ENCODE measurements at places on chromosomes 16 and 17.
A peak's percentile ranks its signal among the peaks of the same experiment; 100 is the strongest.

- no peak for DNase-seq
These were observed 9.7 kb upstream of the BAIAP2 start for GRCh38 chr17:81025065-81025740.

GRCh38 chr17:81573794-81574642 is 21.9 kb upstream of the FAAP100 start:
- no peak for DNase-seq

DNA sequence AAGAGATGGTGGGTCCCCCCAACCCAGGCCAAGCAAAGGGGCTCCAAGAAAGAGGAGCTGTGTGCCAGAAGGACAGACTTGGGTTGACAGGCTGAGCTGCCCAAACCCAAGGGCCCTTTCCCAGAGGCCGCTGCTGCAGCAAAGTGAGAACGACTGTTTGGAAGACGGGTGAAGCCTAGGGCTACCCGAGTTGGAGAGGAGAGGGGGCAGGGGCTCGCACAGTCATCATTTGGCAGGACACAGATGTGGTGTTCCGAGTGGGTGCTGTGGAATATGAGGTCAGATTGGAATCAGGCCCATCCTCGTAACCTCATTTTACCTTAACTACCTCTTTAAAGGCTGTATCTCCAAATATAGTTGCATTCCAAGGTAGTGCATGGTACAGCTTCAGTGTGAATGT is 5.3 kb upstream of the MFAP4 start:
- DNase-seq, result no peak

- DNase-seq, result peak; percentile 79
These were observed 907 bp downstream of the TRAPPC2L start for GRCh38 chr16:88857728-88858339.

- no peak for DNase-seq
These were observed 162.0 kb upstream of the RPH3AL start for GRCh38 chr17:514584-514983.

DNA sequence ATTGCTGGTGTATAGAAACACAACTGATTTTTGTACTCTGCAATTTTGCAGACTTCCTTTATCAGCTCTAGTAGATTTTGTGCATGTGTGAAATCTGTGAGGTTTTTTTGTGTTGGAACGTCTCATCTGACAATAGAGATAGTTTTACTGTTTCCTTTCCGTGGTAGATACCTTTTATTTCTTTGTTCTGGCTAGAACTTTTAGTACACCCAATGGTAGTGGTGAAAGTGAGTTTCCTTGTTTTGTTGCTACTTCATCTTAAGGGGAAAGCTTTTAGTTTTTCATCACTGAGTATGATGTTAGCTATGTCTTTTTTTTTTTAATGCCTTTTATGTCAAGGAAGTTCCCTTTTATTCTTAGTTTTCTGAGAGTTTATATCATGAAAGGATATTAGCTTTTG is 118.1 kb downstream of the OR1D5 start:
- DNase-seq, result no peak

DNA sequence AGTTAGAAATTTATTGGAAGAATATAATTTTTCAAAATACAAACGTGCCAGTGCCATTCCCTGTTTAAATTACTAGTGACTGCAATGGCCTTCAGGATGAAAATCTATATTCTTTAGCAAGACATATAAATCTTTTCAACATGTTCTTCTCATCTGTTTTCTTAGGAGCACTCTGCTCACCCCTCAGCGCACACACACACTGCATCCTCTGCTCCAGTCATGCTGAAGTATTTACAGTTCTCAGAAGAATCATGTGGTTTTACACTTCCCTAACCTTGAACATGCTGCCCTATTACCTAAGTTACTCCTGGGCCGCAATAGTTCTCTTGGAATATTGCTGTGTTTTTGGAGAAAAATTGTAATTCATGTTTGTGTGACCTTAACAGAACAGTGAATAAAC is 820.6 kb downstream of the CDH8 start:
- DNase-seq, result no peak

GRCh38 chr16:2121853-2122252 is 13.8 kb downstream of the PKD1 start:
- no peak for DNase-seq

DNA sequence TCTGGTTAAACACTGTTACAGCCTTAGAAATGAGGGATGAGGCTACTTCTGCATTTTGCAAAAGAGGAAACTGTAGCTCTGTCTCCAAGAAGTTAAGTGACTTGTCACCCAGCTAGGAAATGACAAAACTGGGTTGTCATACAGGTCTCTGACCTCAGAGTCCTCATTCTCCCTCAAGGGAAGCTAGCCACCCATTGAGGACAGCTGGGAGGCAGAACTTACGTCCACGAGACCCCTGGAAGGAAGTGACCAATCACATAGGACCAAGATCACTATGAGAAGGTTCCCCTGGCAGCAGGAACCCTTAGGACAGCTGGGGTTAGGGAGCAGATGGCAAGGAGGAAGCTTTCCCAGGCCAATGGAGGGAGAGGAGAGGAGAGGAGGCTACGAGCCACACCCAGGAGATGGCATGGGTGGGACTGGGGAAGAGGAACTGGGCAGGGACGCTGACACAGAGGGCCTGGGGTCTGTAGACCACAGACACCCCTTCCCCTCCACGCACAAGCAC is 11.2 kb downstream of the METTL22 start:
- DNase-seq, result no peak

DNA sequence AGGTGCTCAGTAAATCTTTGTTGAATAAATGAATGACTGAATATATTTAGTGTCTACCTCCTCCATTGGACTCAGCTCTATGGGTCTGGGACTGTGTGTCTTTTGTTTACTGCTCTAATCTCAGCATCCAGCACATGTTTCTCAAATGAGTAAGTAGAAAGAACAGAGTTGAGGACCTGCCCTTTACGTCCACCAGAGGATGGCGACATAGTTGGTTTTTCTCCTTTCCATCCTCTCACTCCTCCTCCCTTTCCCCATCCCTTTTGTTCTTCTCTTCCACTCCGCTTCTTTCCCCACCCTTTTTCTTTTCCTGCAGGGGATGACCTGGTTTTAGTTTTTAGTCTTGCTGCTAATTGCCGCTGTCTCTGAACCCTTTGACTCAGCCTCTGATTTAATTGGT is 12.1 kb upstream of the CHP2 start:
- DNase-seq, result no peak

GRCh38 chr17:8062435-8062806 is 23.6 kb downstream of the ALOX15B start:
- DNase-seq, result no peak

DNA sequence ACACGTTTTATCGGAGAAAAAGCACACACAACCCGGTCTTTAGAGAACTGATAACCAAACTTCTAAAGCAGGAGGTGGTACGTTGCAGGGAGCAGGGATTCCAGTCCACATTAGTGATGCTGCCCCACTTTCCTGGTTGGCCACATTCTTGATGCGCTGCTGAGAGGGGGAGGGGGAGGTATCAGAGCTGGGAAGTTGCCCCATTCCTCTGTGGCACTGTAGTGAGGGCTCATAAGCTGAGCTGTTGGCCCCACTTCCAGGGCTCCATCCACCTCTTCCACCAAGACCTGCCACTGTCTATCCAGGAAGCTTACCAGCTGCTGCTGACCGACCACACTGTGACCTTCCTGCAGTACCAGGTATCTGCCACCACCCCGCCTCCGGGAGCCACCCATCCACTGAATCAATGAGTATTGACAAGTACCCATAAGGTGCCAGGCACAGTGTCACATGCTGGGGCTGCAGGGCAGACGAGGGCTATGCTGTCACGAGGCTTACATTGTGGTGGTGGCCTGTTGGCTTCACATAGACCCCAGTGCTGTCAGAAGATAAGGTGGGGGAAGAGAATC is 1.1 kb downstream of the TSEN54 start:
- DNase-seq, result peak; percentile 65

- DNase-seq, result no peak
These were observed 87.5 kb upstream of the CLEC18A start for GRCh38 chr16:69863401-69864281.

GRCh38 chr17:55430541-55431288 is 9.1 kb upstream of the MMD start:
- no peak for DNase-seq

DNA sequence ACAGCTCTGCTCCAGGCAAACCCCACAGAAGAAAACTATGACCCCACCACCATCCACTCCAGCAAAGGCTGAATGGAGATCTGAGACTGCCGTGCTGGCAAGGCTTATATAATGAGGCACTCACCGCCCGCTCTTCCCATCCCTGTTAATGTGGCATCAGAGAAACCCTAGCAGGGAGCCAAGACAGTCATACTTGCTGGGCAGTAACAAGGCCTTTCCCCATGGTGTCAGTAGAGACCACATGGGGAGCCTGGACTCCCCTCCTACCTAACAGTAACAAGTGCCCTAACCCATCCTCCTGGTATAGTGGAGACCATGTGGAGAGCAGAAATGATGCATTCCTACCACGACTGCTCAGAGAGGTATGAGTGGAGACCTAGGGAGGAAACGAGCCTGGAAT is 235.2 kb downstream of the C16orf78 start:
- no peak for DNase-seq

- DNase-seq, result no peak
These were observed 171.9 kb upstream of the RPH3AL start for GRCh38 chr17:524406-524950.

- peak; percentile 88 for DNase-seq
These were observed 4.5 kb upstream of the TSPOAP1 start for GRCh38 chr17:58332778-58333735.

GRCh38 chr17:66275651-66276050 is 26.8 kb upstream of the PRKCA start:
- DNase-seq, result peak; percentile 47

GRCh38 chr17:31558748-31559583 is 167.5 kb downstream of the RAB11FIP4 start:
- peak; percentile 64 for DNase-seq

GRCh38 chr17:17107891-17108431 is 65.7 kb downstream of the MPRIP start:
- DNase-seq, result no peak

GRCh38 chr17:50661795-50662391 is 27.2 kb downstream of the ABCC3 start:
- peak; percentile 43 for DNase-seq

DNA sequence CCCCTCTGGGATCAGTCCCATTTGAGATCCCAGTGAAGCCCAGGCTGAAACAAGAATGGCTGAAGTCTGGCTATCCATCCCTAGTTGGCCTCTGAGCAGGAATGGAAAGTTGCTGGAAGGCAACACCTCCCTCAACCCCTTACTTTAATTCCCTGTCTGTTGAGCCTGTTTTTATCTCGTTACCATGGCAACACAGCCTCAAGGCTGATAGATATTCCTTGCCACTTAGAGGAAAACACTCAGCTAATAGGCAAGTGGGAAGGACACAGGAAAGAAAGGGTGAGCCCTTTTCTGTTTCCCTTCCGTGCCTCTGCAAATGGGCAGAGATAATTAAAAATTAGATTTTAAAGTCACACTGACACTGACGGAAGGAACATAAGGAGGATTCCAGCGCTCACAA is 75.5 kb upstream of the CLEC3A start:
- no peak for DNase-seq

DNA sequence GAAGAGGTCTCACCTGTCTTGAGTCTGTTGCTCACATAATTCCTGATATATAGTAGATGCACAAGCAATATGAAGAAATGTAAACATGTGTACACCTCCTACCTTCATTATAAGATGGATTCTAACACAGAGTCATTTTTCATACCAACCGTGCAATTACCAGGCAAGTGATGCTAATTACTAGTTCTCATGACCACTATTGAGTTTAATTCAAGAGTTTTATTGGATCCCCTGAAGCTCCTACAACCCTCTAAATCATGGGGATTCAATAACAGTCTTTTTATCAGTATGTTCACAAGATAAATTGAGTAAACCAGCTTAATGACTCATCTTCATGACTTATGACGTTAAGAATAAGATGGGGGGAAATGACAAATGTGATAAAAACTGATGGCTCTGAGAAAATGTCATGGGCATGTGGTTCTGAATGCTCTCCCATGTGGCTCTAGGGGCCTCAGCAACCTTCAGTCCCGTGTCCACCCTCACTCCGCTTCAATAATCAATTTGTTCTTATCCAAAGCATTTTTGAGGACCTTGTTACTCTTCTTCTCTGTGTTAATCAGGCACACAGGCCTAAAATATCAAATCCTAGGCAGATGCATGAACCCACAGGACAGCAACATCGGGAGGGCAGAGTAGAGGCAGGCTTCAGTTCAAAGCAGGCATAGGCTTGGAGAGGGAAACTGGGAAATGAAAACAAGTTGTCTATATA is 42.8 kb downstream of the PRAC1 start:
- no peak for DNase-seq

DNA sequence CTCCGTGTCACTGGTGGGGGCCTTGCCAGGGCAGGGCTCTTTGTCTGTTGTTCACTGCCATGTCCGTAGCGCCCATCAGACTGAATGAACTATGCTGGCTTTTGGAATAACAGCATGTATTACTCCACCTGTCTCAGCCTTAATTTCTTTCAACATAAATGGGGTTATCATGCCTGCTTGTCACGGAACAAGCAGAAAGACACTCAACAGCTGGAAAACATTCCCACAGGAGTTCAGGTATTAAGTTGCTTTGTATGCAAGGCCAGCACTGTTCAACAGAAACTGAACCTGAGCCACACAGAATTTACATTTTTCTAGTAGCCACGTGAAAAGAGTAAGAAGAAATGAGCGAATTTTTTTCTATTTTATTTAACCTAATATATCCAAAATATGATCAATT is 13.1 kb downstream of the PPL start:
- no peak for DNase-seq

GRCh38 chr16:1645914-1646525 is 32.1 kb upstream of the JPT2 start:
- peak; percentile 50 for DNase-seq

GRCh38 chr17:49994085-49995054 is 654 bp downstream of the DLX3 start:
- peak; percentile 33 for DNase-seq

DNA sequence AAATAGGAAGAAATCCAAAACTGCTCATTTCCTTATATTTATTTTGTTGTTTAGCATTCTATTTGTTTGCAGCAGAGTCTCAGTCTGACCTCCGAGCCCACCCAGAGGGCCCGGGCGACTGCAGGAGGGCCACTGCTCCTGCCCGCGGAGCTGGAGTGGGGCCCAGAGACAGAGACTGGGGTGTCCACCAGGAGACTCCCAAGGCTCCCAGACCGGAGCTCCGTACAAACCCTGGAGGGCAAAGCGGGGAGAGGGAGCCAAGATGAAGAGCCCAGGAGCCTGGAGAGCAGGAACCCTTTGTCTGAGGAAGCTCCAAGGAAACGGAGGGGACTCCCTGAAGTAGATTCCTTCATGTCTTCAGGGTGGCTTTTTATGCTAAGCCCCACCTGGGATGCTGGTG is 57.9 kb downstream of the AXIN2 start:
- DNase-seq, result no peak

GRCh38 chr16:1099189-1100083 is 3.4 kb upstream of the C1QTNF8 start:
- no peak for DNase-seq

GRCh38 chr17:3852561-3852960 is 6.5 kb upstream of the NCBP3 start:
- no peak for DNase-seq

Data from stimulated activated CD8-positive, alpha-beta memory T cell treated with anti-CD3 and anti-CD28 coated beads, Interleukin-4, amount 100 ng/mL, for 48 hours (primary cell).